ENCODE measurements at places on chromosomes 5 and 9.

DNA sequence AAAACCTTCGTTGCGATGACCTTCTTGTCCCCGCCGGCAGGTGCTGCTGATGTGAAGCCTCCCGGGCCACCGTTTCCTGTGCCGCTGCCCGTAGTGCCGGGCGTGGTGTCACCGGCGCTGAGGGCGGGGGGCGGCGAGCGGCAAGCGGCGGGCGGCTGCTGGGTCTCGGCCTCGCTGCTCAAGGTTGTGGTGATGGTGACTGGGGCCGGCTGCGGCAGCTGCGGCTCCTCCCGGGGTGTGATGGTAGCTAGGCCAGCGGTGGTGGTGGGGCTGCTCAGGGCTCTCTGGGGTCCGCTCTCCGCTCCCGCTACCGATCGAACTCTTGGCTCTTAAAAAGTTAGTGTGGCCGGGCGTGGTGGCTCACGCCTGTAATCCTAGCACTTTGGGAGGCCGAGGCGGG, 36.0 kb upstream of the PTPN3 start:
- H3K4me3 ChIP-seq = no peak overlapping the region
- H3K4me1 ChIP-seq = no peaks in the 10 kb centered on the region
- peaks cover 8% of the 10 kb centered on the region for H3K27me3 ChIP-seq
- no peak overlapping the region for H3K27ac ChIP-seq

DNA sequence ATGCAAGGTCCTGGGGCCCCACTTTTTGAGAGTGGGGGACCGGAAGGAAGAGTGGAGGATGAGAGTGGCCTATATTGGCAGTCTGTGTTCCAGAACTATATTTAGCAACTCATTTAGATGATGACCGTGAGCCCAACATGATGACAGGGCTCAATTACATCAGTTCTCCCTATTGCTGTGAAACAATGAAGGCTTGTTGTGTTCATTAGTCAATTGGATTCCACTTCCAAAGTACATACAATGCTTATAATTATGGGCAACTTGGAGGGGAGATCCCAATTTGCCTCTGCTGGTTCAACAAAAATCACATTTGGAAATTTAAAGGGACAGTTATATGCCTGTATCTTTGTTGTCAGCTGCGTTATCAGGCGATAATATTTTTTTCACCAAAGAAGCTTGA, 91.1 kb downstream of the TARS1 start:
- H3K36me3 ChIP-seq = no peaks in the 10 kb centered on the region
- H3K4me1 ChIP-seq = no peaks in the 10 kb centered on the region
- no peak overlapping the region for H3K27ac ChIP-seq
- H3K4me3 ChIP-seq = no peak overlapping the region
- H3K27me3 ChIP-seq = peaks cover 21% of the 10 kb centered on the region

GRCh38 chr5:96577909-96578308, 84.3 kb upstream of the CAST start:
- H3K36me3 ChIP-seq = no peaks in the 10 kb centered on the region
- H3K27ac ChIP-seq = no peak overlapping the region
- no peak overlapping the region for H3K4me3 ChIP-seq
- no peaks in the 10 kb centered on the region for H3K4me1 ChIP-seq
- DNase-seq = no peak

- DNase-seq = no peak
- peaks cover 70% of the 10 kb centered on the region for H3K27me3 ChIP-seq
- H3K27ac ChIP-seq = no peak overlapping the region
- no peaks in the 10 kb centered on the region for H3K36me3 ChIP-seq
- H3K4me1 ChIP-seq = no peaks in the 10 kb centered on the region
Measured at GRCh38 chr5:171672556-171672955, 113.1 kb upstream of the SMIM23 start.

GRCh38 chr5:447501-447900, 4.5 kb downstream of the EXOC3 start:
- H3K36me3 ChIP-seq = peaks cover 53% of the 10 kb centered on the region
- H3K4me1 ChIP-seq = peaks cover 49% of the 10 kb centered on the region
- H3K27me3 ChIP-seq = no peaks in the 10 kb centered on the region
- H3K4me3 ChIP-seq = no peak overlapping the region

DNA sequence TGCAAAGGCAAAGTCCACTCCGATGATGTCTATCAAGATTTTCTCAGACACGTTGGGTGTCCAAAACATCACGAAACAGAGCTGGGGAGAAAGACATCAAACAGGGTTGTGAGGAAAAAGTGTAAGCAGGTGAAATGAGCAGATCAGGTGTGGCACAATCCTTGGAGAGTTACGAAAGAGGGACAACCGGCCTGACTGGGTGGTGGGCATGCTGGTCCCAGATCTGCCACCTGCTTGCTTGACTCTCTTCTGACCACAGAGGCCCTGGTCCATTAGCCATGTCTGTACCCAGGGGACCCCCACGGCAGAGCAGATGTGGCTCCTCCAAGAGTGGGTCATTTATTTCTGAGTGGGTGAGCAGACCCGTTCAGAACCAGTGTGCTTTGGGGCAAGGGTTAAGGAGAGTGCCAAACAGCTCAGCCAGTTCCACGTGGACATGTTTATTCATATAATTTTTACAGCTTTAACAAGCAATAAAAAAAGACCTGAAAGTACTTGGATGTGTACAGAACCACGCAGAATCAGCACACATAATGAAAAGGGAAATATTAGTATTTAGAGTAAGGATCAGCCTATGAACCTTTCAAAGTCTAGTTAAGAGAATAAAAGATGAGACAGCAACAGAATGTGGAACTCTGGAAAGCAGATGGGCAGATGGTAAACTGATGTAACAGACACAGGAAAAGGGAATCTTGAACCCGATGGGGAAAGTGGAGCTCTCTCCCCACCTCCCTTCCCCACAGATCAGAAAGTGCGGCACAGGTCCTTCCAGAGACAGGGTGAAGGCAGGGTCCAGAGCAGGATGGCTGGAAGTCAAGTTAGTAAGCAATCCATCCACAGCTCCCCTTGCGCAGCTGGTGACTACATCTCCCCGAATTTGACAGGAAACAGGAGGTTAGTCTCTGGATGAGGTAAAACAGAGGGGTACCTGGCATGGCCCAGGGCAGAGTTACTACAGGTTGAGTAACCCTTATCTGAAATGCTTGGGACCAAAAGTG, 52.5 kb downstream of the OTULIN start:
- peak overlapping the region; percentile 88 for H3K27ac ChIP-seq
- no peak for DNase-seq
- H3K36me3 ChIP-seq = peaks cover 14% of the 10 kb centered on the region

DNA sequence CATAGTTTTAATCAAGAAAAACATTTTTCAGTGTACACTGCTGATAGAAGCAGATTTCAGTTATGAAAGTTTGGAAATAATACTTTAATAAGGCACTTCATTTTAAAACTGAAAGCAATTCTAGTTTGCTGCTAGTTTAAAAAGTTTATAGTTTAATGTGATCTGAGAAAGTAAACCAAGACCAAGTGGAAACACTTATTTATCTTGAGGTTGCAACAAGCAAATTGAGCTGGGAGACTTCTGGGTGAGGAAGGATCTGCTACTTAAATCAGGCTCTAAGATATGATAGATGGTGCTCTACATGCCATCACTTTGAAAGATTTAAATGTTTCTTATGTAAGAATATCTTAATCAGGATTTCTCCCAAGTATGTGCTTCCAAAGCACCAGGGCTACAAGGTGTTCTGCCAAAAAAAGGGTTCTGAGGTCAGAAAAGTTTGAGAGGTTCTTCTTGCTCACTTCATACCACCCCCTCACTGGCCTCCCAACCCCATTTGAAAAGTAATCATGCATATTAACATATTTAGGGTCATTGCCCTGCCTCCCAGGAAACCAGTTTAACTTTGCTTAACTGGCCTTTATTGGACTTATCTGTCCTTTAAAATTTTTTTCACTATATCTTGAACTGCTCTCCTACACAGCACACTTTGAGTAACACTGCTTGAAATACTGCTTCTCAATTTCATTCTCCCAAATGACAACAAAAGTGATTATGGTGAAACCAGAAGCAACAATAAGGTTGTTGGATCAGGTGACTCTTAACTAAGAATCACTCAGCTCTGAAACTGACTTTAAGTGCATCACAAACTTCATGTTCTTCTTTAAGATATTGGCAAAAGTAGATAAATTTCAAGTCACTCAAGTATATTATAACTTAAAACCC, 15.5 kb downstream of the SLC44A1 start:
- H3K27me3 ChIP-seq = no peaks in the 10 kb centered on the region
- peaks cover 12% of the 10 kb centered on the region for H3K4me1 ChIP-seq

All from central memory CD8-positive, alpha-beta T cell (primary cell).